Natural killer cell treated with Interleukin-12 subunit alpha and Interleukin-12 subunit beta and Interleukin-15 and Interleukin-18, amount 100 ng/mL, for 72 hours (primary cell): ENCODE measurements at places on chromosomes 6 and 20. TPM values are rescaled to one million over a fixed set of nuclear protein-coding genes. Genes with fewer than 3 reads are reported as not detected.
A peak's percentile ranks its signal among the peaks of the same experiment; 100 is the strongest.

DNA sequence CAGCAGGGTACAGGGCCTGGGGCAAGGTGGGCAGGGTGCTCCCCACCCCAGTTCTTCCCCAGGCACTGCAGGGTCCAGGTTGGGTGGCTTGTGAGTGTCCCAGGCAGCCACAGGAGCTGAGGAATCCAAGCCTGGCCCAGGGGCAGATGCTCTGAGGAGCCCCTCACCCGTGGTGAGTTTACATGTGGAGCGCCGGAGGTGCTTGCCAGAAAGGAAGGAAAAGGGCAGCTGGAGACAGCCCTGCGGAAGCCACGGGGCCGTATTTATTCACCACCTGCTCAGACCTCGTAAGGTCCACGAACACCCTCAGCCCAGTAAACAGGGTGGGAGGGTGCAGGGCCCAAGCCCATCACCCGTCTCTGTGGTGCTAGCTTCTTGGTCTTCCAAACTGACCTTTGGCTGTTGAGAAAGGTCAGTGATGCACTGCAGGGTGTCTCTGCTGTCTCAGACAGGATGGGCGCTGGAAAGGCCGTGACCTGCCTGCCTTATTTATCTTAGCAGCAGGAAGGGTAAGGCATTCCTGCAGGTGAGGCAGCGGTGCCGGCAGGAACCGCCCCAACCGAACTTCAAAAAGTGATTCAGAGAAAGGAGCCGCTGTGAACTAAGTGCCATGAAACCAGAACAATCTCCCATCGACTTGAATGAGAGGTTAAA, 4.0 kb upstream of the FRMD1 start:
- DNase-seq, result no peak
- peaks cover 2% of the 10 kb centered on the region for H3K27me3 ChIP-seq
- no peak overlapping the region for H3K4me3 ChIP-seq
- H3K27ac ChIP-seq, result no peak overlapping the region
- no peaks in the 10 kb centered on the region for H3K36me3 ChIP-seq

DNA sequence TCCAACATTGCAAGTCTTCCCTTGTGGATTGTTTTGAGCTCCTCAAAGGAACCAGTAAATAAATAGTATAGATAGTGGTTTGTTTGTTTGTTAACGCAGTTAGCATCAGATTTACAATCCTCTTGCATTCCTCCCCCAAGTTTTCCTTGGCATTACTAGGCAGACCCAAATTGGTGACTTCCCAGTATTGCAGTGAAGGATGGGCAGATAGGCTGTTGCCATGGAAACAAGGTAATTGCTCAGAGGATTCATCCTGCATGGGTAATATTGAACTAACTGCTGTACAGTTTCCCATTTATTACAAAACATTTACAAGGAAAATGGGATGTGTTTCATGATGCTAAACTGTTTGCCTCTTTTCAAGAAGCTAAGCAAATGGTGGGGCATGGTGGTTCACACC, 477.2 kb downstream of the EPM2A start:
- H3K27me3 ChIP-seq, result no peaks in the 10 kb centered on the region
- no peaks in the 10 kb centered on the region for H3K4me1 ChIP-seq
- H3K27ac ChIP-seq, result no peak overlapping the region
- DNase-seq, result no peak
- H3K4me3 ChIP-seq, result no peak overlapping the region
- H3K36me3 ChIP-seq, result no peaks in the 10 kb centered on the region

Gene CDH26
- total RNA-seq, result 1.8 TPM

Gene BEND3
- 6.5 TPM for total RNA-seq

GRCh38 chr6:3347826-3348225, 89.1 kb downstream of the PSMG4 start:
- H3K36me3 ChIP-seq, result no peaks in the 10 kb centered on the region
- peaks cover 36% of the 10 kb centered on the region for H3K27me3 ChIP-seq
- H3K4me1 ChIP-seq, result no peaks in the 10 kb centered on the region
- H3K4me3 ChIP-seq, result no peak overlapping the region
- no peak overlapping the region for H3K27ac ChIP-seq
- DNase-seq, result no peak

Gene HLA-DMA
- total RNA-seq, result 73.0 TPM

GRCh38 chr20:50293284-50294139, 102.9 kb downstream of the CEBPB start:
- DNase-seq, result no peak
- peak overlapping the region; percentile 86 for H3K27ac ChIP-seq
- H3K36me3 ChIP-seq, result no peaks in the 10 kb centered on the region
- peaks cover 63% of the 10 kb centered on the region for H3K4me1 ChIP-seq
- H3K4me3 ChIP-seq, result peak overlapping the region; percentile 10

Gene VIP
- not detected for total RNA-seq

Gene TMEM74B
- total RNA-seq, result not detected

DNA sequence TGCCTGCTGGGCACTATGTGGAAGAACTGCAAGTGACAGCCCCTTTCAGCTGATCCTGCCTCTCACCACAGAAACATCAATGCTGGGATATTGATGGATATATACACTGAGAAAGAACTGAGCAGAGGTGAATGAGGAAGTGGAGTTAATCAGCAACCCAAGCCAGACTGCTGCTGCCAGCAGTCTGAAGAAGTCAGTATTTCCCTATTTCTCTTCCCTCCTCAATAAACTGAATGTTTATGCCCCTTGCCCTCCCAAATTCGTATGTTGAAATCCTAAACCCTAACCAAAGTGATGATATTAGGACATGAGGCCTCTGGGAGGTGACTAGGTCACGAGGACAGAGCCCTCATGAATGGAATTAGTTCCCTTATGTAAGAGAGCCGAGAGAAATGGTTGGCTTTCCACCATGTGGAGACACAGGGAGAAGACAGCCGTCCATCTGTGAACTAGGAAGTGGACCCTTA, 76.3 kb downstream of the CDK19 start:
- no peak overlapping the region for H3K4me3 ChIP-seq
- no peaks in the 10 kb centered on the region for H3K27me3 ChIP-seq
- peaks cover 11% of the 10 kb centered on the region for H3K4me1 ChIP-seq
- peaks cover 31% of the 10 kb centered on the region for H3K36me3 ChIP-seq

GRCh38 chr20:23205611-23206041, 119.5 kb upstream of the CD93 start:
- peaks cover under 1% of the 10 kb centered on the region for H3K4me1 ChIP-seq
- DNase-seq, result no peak
- H3K27me3 ChIP-seq, result peaks cover 25% of the 10 kb centered on the region
- no peak overlapping the region for H3K4me3 ChIP-seq
- H3K27ac ChIP-seq, result no peak overlapping the region

- H3K36me3 ChIP-seq, result no peaks in the 10 kb centered on the region
- DNase-seq, result no peak
- peaks cover 11% of the 10 kb centered on the region for H3K4me1 ChIP-seq
- no peak overlapping the region for H3K27ac ChIP-seq
- H3K27me3 ChIP-seq, result no peaks in the 10 kb centered on the region
Observed at GRCh38 chr6:35048031-35048613, 93.0 kb downstream of the TCP11 start.

GRCh38 chr6:158529629-158530028, 30.3 kb upstream of the TMEM181 start:
- no peak overlapping the region for H3K4me3 ChIP-seq
- H3K27me3 ChIP-seq, result peaks cover 49% of the 10 kb centered on the region
- H3K27ac ChIP-seq, result no peak overlapping the region
- no peak for DNase-seq
- H3K4me1 ChIP-seq, result no peaks in the 10 kb centered on the region
- H3K36me3 ChIP-seq, result peaks cover 22% of the 10 kb centered on the region

Gene IRF4
- 112 TPM for total RNA-seq

- H3K4me3 ChIP-seq, result no peak overlapping the region
- no peak overlapping the region for H3K27ac ChIP-seq
- DNase-seq, result no peak
- no peaks in the 10 kb centered on the region for H3K36me3 ChIP-seq
- peaks cover 2% of the 10 kb centered on the region for H3K4me1 ChIP-seq
Observed at GRCh38 chr6:35782424-35782823, 1.6 kb downstream of the CLPSL1 start.

DNA sequence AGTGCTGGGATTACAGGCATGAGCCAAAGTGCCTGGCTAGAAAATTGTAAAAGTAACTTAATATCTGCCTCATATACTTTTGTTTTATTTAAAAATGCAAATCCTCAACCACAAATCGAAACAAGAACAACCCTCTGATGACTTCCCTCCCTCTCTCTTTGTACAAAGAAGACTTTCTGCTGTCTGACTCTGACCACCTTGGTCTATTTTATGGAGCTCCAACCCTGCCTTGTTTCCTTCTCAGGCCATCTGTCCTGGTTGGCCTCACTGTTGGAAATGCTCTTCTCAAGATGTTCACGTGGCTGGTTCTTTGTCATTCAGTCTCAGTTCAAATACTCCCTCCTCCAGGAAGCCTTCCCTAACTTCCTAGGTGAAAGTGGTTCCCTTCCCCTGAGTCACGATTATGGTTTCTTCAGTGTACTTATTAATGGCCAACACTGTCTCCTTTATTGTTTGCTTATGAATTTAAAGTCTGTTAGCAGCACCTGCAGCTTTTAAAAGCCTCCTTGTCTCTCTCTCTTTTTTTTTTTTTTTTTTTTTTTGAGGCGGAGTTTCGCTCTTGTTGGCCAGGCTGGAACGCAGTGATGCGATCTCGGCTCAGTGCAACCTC, 151.5 kb upstream of the SALL4 start:
- H3K27ac ChIP-seq, result no peak overlapping the region
- H3K4me1 ChIP-seq, result no peaks in the 10 kb centered on the region
- no peak overlapping the region for H3K4me3 ChIP-seq

GRCh38 chr6:149628875-149629510, 19.5 kb downstream of the KATNA1 start:
- no peak overlapping the region for H3K27ac ChIP-seq
- DNase-seq, result no peak
- H3K36me3 ChIP-seq, result peaks cover 11% of the 10 kb centered on the region
- no peaks in the 10 kb centered on the region for H3K27me3 ChIP-seq

Gene ELOVL4
- total RNA-seq, result 0.74 TPM

GRCh38 chr6:112760831-112761230, 413.7 kb downstream of the RFPL4B start:
- H3K27ac ChIP-seq, result no peak overlapping the region
- H3K4me1 ChIP-seq, result no peaks in the 10 kb centered on the region
- no peak overlapping the region for H3K4me3 ChIP-seq

- peaks cover 10% of the 10 kb centered on the region for H3K4me1 ChIP-seq
- H3K4me3 ChIP-seq, result peak overlapping the region; percentile 55
- DNase-seq, result no peak
- no peaks in the 10 kb centered on the region for H3K36me3 ChIP-seq
- no peak overlapping the region for H3K27ac ChIP-seq
Observed at GRCh38 chr6:5338177-5338960, 77.1 kb downstream of the FARS2 start.

Gene CCN6
- total RNA-seq, result not detected

- H3K36me3 ChIP-seq, result no peaks in the 10 kb centered on the region
- H3K27me3 ChIP-seq, result peaks cover 3% of the 10 kb centered on the region
- H3K27ac ChIP-seq, result no peak overlapping the region
- peaks cover 23% of the 10 kb centered on the region for H3K4me1 ChIP-seq
Observed at GRCh38 chr6:90190752-90191395, 105.8 kb downstream of the BACH2 start.

GRCh38 chr6:135183002-135183531, 2.0 kb downstream of the MYB start:
- H3K27me3 ChIP-seq, result peaks cover 3% of the 10 kb centered on the region
- H3K4me3 ChIP-seq, result peak overlapping the region; percentile 94
- peak; percentile 83 for DNase-seq
- H3K36me3 ChIP-seq, result peaks cover 25% of the 10 kb centered on the region

- peak within 1 kb of the TSS; percentile 94 for H3K4me3 ChIP-seq
- peaks cover 10% of the 10 kb centered on the region for H3K4me1 ChIP-seq
- peak within 1 kb of the TSS; percentile 80 for H3K27ac ChIP-seq
- DNase-seq, result peak; percentile 97
- no peaks in the 10 kb centered on the region for H3K36me3 ChIP-seq
Observed at GRCh38 chr20:34558320-34559218, at the start of gene MAP1LC3A. Gene MAP1LC3A, plus strand, starts transcription at chr20:34558718. Its CDS starts 151 bp downstream, at chr20:34558869.

DNA sequence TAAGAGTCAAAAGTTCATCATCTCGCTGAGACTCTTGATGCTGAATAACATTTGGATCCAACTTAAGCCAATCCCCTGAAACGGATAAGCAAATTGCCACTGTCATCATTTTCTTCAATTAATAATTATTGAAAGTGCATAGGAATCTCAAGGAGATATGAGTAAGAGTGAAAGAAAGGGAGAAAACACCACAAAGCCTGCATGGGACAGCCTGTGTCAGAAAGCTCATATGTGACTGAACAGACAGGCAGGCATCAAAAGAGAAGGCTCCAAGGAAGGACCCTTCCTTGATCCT, 13.3 kb downstream of the ATXN1 start:
- no peaks in the 10 kb centered on the region for H3K27me3 ChIP-seq
- peaks cover 46% of the 10 kb centered on the region for H3K4me1 ChIP-seq
- peak overlapping the region; percentile 40 for H3K4me3 ChIP-seq
- peak overlapping the region; percentile 43 for H3K27ac ChIP-seq

GRCh38 chr6:133548423-133549159, 307.4 kb downstream of the EYA4 start:
- H3K27me3 ChIP-seq, result peaks cover 14% of the 10 kb centered on the region
- H3K4me3 ChIP-seq, result no peak overlapping the region
- DNase-seq, result no peak
- no peaks in the 10 kb centered on the region for H3K4me1 ChIP-seq
- no peaks in the 10 kb centered on the region for H3K36me3 ChIP-seq
